T-helper 17 cell (primary cell): ENCODE measurements at places on chromosomes 6 and 20.

- DNase-seq = no peak
Measured at GRCh38 chr6:45614488-45615285, 237.0 kb upstream of the SUPT3H start.

GRCh38 chr6:29474996-29475395 is 12.8 kb downstream of the MAS1L start:
- no peak for DNase-seq

GRCh38 chr6:111076024-111076695 is 11.1 kb upstream of the SLC16A10 start:
- no peak for DNase-seq

GRCh38 chr6:129882510-129883023 is 21.5 kb upstream of the TMEM244 start:
- DNase-seq = no peak

DNA sequence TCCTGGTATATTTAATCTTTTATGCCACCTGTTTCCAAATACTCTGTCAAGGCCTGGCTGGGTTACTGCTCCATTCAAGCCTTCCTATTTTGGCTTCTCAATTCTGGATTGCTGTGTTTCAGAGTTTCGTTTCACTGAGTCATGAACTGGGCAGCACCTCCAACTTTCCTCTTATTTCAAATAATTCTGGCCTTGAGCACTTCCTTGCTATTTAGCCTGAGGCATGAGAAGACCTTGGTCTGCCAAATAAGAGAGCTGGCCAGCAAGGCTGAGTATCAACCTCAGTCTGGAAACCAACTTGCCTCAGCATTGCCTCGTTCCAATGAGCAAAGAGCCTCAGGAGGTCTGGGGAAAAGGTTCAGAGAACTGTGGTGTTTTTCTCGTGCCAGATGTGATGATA is 66.6 kb downstream of the TNFAIP3 start:
- no peak for DNase-seq

DNA sequence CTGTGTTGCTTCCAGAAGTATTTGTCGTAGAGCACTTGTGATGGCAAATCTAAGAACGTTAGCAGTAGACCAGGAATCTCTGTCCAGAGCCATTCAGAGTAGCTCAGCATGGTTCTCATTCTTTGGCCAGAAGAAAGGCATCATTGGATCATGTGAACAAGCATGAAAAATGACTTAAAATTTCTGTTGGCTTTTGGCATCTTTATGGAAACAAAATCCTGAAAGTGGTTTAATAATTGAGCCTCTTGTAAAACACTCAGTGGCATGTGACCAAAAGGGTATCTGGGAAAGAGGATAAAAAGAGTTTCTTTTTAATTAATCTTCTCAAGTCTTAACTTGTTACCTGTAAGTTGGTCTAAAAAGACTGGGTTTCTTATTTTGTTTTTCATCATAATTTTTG is 55.2 kb downstream of the PTPN1 start:
- no peak for DNase-seq

GRCh38 chr6:51199733-51200260 is 381.1 kb downstream of the TFAP2B start:
- no peak for DNase-seq

DNA sequence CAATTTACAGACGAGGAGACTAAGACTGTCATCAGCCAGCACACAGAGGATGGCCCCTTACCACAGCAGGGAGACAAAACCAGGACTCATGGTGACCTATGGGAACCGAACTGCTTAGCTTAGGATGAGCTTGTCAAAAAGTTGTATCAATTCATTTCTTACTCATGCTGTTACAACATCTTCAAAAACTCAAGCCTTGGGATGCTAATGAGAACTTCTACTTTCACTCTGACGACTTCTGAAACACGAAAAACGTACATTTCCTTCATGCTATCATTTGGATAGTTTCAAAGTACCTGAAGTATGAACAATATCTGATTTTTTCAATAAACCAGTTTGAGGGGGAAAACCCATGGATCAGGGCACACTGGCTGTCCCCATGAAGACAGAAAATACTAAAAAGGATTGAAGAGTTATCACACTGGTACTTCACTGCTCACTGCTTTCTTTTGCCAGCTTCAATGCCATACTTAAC is 31.9 kb downstream of the HIVEP2 start:
- no peak for DNase-seq

- DNase-seq = no peak
Measured at GRCh38 chr6:2543321-2543720, 207.4 kb downstream of the MYLK4 start.

DNA sequence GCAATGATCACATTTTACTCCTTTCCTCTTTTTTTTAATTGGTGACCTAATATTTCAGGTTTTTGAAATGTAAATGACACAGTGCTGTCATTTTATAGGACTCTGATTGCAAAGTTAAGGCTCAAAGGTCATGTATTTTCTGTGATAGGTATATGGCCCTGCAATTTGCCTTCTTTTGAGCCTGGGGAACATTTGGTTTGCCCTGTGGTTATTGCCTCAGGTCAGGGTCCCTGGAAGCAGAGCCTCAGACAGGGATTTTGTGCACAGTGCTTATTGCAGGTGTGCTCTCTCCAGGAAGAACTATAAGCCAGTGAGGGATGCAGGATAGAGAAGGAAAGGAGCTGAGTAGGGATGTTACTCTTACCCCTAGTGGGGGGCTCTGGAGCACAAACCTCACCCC is 229.3 kb upstream of the ECI2 start:
- no peak for DNase-seq

- DNase-seq = no peak
Measured at GRCh38 chr6:136526937-136527336, 23.3 kb downstream of the MAP7 start.

GRCh38 chr6:79313254-79313653 is 78.8 kb upstream of the HMGN3 start:
- no peak for DNase-seq

- DNase-seq = no peak
Measured at GRCh38 chr20:3158968-3159431, 665 bp downstream of the FASTKD5 start.

- DNase-seq = no peak
Measured at GRCh38 chr6:12297363-12298016, 7.3 kb downstream of the EDN1 start.

DNA sequence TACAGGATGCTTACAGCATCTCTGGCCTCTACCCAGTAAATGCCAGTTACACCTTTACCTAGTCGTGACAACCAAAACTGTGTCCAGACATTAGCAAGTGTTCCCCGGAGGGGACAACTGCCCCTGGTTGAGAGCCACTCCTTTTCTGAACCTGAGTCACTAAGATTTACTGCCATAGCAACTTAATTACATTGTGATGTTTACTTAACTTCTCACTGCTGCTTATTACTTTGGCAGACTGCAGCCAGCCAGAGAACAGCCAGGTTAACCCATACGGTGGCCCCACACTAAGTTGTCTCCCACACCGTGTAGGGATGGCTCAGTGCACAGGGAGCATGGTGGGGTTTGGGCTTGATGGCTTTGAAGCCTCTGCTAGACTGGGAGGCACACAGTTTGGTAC is 204.7 kb upstream of the SULF2 start:
- DNase-seq = no peak

DNA sequence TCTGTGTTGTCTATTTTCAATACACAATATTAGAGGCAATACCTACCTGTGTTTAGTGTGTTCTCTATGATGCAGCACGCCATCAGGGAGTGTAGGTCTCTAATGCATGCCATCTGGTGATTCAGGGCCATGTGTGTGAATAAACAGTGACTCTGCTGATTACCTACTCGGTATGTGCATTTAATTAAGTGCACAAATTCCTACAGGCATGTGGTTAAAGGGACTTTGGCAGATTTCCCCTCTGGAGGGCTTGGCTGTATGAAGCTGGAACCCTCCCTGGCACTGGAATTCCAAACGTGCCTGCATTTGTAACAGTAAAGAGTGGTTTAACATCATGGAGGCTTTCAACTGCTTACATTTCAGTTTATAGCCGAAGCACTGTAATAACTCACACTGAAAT is 401.5 kb upstream of the SASH1 start:
- no peak for DNase-seq

DNA sequence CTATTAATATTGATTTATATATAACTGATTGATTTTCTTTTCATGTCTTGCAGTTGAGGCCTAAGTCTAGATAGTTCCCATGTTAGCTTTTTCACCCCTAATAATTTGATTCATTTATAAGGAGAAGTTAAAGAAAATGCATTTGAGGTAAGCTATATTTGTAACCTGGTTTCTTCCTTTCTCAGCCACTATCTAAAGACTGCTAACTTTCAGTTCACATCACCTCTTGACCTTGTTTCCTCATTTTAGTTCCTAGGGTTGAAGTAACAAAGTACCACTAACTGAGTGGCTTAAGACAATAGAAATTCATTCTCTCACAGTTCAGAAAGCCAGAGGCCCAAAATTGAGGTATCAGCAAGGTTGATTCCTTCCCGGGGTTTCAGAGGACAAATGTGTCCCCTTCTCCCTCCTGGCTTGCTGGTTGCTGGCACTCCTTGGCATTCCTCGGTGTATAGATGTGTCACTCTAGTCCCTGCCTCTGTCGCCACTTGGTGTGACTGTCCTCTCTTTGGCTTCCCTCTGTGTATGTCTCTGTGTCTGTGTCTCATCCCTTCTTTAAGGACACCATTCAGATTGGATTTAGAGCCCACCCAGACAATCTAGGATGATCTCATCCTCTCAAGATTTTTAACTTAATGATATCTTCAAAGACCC is 55.9 kb upstream of the C20orf144 start:
- DNase-seq = no peak

- DNase-seq = no peak
Measured at GRCh38 chr20:33709905-33710541, 10.1 kb downstream of the PXMP4 start.

- DNase-seq = no peak
Measured at GRCh38 chr20:43533060-43533459, 25.6 kb downstream of the L3MBTL1 start.

GRCh38 chr6:162099685-162100084 is 627.9 kb downstream of the PRKN start:
- no peak for DNase-seq

- no peak for DNase-seq
Measured at GRCh38 chr6:112193117-112193516, 61.2 kb downstream of the LAMA4 start.

DNA sequence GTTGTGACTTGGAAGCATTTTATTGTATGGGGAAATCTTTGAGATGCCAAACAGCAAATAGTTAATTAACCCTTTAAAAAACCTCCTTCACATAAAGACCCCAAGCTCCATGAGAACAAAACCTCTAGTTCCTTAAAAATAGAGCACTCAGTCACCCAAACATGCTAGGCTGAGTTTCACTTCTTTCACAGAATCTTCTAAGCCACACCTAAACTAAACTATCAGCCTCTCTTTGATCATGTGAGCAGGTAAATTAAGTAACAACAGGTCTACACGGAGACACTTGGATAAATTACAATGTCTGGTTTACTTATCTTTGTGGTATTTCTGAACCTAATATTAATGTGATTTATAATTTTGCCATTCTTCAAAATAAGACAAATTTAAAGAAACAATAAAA is 205.2 kb upstream of the MARCKS start:
- DNase-seq = no peak

- no peak for DNase-seq
Measured at GRCh38 chr6:7311176-7311575, 1.8 kb downstream of the SSR1 start.

- DNase-seq = no peak
Measured at GRCh38 chr6:84309336-84309735, 81.9 kb upstream of the CEP162 start.

DNA sequence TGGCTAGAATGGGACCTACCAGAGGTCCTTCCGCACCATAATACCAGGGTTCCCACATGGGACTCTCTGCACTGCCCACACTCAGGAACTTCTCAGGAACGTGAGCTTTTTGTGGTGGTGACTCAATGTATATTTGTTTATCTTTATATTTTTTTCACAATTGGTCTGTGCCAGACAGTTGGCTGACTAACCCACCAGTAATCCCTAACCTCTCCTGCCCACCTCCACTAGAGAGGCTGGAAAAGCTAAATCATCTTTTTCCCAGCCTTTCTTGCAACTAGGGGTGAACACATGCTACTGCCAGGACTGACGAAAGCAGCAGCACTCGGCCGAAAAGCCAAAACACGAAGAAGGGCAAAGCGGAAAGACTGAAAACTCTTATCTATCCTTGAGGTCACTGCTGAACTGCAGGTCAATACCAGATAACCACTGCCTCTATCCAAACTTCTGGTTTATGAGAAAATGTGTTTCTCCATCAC is 112.9 kb downstream of the TRERF1 start:
- no peak for DNase-seq

- DNase-seq = no peak
Measured at GRCh38 chr20:1870792-1871550, 24.2 kb upstream of the SIRPA start.

- DNase-seq = no peak
Measured at GRCh38 chr6:138590796-138591709, 91.8 kb upstream of the NHSL1 start.

DNA sequence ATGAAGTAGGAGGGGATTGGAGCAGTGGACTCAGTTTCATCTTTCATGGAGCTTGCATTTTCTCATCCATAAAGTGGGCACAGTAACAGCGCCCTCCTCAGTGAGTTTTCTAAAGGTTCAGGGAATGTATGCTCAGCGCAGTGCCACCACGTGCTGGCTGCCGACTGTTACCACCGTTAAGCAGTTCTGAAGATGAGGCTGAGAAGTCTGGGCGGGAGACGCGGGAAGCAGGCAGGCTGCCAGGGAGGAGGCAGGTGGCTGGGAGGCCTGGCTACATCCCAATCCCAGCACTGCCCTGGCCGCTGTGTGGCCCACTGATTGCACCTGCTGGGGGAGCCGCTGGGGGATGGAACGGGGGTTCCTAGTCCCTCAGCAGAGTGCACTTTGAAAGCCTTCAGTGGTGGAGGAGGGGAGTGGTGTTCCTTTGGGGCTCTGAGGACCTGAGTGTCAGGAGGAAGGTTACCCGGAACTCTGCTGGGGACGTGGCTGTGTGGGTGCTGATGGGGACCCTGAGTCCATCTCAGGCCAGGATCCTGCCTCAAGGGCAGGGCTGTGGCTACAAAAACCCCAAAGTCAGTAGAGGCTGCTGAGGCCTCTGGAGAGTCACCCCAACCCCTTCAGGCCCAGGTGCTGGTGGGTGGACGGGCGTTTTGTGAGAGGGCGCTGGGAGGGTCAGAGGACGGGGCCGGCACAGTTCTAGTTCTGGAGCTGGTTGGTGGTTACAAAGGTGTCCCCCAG is 28.0 kb upstream of the PHACTR3 start:
- DNase-seq = no peak

- DNase-seq = no peak
Measured at GRCh38 chr20:61860260-61860987, 205.3 kb downstream of the TAF4 start.

GRCh38 chr6:36336779-36337241 is at the start of gene BNIP5:
TSS of gene BNIP5 (minus strand) at chr6:36336888. CDS start at chr6:36330690, 6,198 bp downstream.
- DNase-seq = no peak

GRCh38 chr6:35295036-35295435 is 2.6 kb upstream of the DEF6 start:
- DNase-seq = no peak

DNA sequence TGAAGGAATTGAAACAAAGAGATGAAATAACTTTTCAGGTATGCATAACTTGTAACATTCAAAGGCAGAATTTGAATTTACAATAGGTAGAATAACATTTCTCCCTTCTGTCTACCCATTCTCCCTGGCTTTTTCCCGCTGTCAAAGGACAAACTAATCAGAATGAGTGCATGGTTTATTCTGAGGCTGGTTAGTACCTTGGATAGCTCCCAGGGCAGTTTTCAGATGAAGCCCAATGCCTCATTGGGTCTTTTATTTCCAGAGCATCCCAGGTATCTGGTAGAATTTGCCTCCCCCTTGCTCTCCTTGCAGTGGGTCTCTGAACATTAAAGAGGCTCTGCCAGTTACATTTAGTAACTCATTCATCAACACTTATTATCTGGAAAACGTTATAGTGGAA is 665.5 kb downstream of the BCKDHB start:
- DNase-seq = no peak
